GM23248 (cell line): ENCODE measurements at places on chromosomes 5 and 9. TPM values are rescaled to one million over a fixed set of nuclear protein-coding genes. Genes with fewer than 3 reads are reported as not detected.

Gene CBY3
- total RNA-seq = not detected in 2 replicates

Gene RFX3
- total RNA-seq = 0.51 and 1.9 TPM in 2 replicates

Gene KIF4B
- total RNA-seq = not detected in 2 replicates

Gene ASPN
- total RNA-seq = 5.7 and 6.3 TPM in 2 replicates

- peak; percentile 45 for DNase-seq
These were observed 236.1 kb downstream of the MARCHF11 start for GRCh38 chr5:15943487-15943886.

GRCh38 chr9:106383072-106383471, 479.9 kb upstream of the ZNF462 start:
- no peak for DNase-seq

DNA sequence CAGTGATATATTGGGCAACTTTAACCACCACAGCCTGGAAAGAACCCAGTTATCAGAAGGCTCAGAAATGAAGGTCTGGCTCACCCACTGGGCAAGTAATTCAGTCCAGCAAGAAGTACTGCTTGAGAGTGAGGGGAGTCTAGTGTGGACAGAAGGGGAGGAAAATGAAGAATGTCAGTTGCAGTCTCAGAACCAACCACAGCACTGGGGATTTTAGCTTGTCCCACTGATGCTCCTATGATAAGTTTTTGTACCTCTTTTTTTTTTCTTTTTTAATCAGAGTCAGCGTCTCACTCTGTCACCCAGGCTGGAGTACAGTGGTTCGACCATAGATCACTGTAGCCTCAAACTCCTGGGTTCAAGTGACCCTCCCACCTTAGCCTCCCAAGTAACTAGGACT, 9.4 kb upstream of the CD72 start:
- no peak for DNase-seq

DNA sequence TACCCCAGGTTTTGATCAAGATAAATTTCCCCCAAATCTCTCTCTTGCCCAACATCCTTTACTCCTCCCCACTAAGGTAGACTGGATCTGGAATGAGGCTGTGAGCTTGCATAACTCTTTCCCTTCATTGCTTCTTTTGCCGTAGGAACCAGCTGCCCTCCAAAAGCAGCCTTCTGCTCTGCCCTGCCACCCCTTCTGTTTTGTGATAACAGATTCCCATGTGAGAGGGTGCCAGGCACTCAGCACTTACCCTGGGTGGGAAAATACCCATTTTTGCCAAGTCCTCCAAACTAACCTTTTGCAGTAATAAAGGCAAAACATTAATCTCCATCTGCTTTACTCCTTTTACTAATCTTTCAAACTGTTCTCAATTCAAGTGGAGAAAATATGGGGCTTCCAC, 182.6 kb downstream of the ASTN2 start:
- no peak for DNase-seq

DNA sequence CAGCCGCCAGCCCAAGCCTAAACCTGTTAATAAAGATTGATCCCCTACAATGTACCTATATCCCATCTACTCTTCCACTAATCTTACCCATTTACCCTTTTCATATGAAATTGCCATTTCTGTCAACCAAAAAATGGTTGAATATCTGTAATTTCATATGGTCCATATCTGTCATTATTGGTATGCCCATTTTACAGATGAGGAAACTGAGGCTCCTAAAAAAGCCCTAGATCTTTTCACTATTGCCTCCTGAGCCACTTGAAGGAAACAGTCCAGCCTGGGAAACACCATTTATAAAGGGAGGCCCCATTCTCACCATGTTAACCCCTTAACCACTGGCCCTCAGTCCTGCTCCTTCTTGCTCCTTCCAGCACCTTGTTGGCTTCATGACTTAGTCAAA, 41.2 kb upstream of the SNAPC3 start:
- no peak for DNase-seq

- no peak for DNase-seq
These were observed 228.2 kb downstream of the SYK start for GRCh38 chr9:91029650-91030361.

DNA sequence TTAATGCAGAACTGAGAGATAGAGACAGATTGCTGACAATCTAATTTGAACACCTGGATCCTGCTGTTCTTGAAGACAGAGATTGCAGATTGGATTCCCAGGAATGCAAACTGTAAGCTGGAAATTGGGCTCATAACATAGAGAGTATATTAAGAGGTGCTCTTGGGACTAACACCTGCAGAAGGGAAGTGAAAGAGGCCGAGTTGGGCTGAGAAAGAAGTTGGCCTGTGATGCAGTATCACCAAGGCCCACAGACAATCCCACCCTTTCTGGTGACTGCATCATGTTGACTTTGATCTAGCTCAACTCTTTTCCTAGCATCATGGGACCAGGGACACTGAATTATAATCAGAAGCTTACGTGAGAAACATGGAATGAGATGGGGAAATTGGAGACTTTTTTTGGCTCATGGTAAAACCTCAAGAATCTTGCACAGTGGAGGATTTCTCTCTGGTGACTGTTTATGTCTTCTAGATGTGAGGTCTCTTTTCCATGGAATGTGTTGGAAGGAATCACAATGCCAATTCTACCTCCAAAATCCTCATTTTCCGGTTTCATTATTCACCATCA, 36.5 kb upstream of the NUDT12 start:
- peak; percentile 42 for DNase-seq

- DNase-seq = peak; percentile 41
These were observed 4.8 kb upstream of the GFI1B start for GRCh38 chr9:132973713-132974112.

GRCh38 chr5:33810491-33811120, 81.2 kb downstream of the ADAMTS12 start:
- DNase-seq = peak; percentile 48

DNA sequence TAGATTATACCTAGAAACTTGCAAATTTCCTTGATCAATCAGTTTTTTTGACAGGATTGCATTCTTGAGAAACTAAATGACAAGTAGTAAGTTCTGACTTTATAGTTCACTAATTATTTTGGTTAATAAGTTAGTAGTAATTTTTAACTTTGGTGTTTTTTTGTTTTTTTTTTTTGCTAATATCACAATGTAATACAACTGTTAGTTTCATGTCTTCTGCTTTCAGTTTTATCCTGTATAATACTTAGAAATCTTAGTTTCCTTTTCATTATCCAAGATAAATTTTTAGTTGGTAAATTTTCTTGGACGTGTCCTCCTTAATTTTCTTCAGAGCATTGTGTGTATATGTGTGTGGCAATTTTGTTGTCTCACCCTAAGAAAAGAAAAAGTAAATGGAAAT, 57.8 kb downstream of the CWC27 start:
- DNase-seq = no peak
